OCI-M1 (cell line): ENCODE measurements at places on chromosomes 3 and 15.

DNA sequence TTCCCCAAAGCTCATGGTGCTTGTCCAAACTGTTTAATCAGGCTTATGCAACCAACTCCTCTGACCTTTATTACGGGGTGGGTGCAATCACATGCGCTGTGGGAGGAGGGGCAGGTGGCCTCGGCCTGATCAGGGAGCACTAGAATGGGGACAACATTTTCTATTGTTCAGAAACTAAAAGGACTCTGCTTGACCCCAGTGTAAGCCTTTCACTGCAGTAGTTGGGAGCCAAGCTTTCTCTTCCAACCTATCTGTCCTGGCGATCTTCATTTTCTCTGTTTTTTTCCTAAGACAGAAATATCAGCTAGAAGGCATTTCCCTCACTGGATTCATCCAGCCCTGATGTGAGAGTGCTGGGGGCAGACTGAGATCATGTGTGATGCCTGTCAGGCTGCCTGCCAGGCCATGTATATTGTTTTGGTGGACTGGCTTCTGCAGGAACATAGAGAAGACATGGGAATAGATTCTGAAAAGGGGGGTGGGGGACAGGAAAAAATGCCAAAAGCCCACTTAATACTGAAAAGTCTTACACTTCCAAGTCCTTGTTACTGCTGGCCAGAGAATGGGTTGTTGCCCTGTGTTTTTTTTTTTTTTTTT lies 627.0 kb upstream of the TBL1XR1 start:
- peak; percentile 14 for DNase-seq

DNA sequence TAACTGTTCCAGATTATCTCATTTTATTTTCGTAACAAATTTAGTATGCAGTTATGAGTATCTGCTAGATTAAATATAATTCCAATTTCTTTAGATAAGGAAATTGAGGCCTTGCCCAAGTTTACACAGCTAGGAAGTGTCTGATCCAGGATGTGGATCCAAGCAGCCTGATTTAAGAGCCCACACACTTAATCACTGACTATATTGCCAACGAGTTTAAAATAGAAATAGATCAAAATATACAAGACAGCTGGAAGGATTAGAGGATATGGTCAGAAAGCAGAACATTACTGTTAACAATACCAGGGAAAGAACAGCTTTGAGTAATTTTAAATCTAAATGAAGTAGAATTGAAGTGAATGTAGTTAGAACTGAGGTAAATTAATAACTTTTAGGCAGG lies 215.2 kb downstream of the C3orf38 start:
- no peak for DNase-seq

DNA sequence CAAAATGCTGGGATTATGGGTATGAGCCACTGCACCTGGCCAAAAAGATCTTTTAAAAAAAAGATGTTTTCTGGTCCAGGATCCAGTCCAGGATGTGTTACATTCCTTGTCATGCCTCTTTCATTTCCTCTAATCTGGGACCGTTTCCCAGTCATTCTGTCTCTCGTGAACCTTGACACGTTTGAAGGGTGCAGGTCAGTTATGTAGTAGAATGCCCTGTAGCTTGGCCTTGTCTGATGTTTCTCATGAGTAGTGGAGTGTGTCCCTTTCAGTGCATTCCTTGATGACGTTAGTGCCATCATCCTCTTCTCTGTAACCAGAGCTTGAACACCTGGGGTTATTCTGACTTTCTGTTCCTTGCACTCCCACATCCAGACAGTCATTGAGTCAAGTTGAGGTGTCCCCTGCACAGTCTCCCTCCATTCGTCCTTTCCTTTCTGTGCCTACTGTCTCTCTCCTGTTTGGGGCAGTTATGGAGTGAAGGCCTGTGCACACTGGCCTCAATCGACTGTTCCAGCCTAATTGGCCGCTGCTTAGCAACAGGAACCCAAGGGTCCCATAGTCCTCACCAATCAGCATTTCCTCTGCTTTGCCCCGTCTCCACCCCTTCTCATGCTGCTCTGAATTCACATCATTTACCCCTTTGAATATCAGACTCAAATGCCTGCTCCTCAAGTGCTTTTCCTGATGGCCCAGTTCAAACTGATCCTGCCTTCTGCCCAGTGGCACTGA lies 5.5 kb downstream of the FAM81A start:
- no peak for DNase-seq

DNA sequence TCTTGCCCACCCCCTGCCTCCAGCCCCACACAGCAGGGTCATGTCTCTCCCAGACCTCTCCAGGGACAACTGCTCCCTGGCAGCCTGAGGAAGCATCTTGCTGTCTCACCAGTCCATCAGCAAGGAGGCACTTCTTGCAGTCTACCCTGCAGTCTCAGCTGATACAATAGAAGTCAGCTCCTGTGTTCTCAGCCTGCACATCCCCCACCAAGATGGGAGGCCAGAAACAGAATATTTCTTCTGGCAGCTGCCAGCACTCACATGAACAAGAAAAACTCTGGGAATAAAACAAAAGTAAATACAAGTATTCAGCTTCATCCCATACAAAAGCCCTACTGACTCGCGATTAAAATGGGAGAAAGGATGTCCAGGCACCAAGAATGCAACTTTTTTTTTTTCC lies 457.4 kb upstream of the PROK2 start:
- no peak for DNase-seq

DNA sequence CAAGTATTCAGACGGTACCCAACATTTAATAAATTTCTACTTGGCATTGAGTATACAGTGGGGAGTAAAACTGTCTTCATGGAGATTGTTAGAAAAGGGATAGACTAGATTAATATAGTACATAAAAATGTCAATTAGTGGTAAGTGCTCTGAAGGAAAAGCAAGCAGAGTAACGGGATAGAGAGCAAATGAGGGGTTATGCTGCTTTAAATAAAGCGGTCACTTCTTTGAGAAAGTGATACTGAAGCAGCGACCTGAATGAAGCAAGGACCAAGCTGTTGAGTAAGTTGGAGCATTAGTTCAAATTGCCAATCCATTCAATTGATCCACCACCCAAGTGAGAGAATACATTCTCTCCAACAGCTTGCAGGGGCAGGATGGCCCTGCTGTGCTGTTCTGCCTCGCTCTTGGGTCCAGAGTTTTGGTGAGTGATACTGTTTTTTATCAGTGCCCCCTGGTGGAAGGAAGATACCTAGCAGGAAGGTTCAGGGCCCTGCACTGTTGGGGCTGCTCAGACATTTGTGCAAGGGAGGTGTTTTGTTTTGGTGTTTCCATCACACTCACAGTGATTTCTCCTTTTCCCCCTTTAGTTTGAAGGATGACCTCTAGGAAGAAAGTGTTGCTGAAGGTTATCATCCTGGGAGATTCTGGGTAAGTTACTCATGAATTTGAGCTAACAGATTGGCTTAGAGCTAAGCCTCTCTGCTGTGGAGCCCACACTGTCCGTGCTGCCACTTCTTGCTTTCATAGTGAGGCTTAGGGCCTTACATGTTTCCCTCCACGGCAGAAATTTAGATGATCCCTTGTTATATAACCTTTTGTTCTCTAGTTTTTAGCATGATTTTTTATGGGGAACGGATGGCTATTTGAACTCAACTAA lies 69.0 kb downstream of the RAB7A start:
- DNase-seq: peak; percentile 70

- no peak for DNase-seq
Measured at GRCh38 chr15:74451861-74452835, 8.8 kb downstream of the UBL7 start.

DNA sequence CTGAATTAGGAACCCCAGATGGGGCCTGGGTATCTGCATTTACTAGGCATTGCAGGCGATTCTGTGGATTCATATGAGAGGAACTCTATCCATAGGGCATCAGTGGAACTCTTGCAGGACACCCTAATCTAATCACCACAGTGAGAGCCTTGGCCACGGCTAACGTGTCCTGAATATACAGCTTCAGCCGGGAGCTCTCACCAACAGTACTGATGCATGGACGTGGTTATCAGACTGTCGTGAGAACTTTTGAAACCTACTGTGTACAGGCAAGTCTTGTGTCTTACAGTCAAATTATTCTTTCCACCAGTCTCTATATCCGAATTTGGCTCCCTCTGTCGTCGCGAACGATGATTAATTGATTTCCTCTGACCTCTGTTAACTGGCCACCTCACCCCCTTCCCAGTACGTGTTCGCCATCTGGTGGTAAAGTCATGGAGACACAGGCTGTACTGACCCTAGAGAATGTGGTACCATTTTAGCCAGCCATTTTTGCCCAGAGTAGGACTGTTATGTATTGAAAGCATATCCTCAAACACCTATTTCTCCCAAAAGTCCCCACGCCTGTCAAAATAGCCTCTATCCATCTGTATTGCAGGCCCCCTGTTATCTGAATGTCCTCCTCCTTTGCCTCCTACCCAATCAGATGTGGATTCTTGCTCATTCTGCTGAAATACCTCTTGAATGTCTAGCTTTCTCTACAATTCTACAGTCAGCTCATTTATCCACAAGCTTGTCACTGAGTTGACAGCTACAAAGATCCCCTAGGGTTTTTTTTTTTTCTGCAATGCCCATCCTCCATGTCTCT lies 39.7 kb downstream of the GLDN start:
- peak; percentile 85 for DNase-seq

DNA sequence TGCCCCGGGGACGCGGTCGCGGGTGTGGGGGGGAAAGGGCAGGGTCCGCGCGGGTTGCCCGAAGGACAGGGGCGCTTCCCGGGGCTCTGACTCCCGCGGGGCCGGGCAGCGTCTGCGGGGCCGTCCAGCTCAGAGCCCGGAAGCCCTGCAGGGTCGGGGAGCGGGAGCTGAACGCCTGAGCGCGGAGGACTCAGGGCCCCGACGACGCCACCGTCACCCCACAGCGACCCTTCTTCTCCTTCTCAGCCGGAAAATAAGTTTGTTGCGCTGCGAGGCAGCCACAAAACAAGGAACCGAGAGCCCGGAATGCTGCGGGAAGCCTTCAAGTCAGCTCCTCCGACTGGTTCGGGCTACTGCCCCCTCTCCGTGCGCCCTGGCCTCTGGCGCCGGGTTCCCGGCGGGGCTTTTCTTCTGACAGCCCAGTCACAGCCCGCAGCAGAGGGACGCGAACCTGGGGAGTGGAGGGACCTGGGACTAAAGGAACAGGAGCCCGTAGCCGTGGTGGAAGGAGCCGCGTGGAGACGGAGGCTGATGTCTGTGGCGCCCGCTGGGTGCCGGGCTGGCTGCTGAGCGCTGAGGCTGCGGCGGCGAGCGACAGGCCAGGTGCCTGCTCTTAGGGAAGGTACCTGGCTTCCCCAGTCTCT lies 484 bp downstream of the CNTN4 start:
- no peak for DNase-seq

DNA sequence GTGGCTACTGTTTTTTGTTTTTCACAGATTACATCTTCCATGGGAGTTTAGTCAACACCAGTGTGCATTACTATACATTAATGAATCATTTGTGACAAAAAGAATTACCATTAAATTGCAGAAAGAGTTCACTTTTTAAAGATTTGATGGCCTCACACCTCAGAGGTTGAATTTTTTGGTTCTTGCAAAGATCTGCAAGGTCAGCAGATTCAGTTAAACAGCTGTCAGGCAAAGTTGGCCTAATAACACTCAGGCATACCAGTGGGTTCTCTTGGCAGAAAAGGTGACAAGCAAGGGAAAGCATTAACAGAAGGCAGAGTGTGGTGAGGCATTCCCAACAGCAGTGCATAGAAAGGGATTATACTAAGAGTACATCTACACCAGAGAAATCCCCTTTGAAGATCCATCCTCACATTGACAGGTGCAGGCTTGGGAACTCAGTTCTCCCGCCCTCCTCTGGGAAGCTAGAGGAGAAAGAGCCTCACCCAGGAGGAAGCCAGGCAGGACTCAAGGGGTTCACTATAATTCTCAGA lies 24.3 kb upstream of the PTX3 start:
- no peak for DNase-seq

DNA sequence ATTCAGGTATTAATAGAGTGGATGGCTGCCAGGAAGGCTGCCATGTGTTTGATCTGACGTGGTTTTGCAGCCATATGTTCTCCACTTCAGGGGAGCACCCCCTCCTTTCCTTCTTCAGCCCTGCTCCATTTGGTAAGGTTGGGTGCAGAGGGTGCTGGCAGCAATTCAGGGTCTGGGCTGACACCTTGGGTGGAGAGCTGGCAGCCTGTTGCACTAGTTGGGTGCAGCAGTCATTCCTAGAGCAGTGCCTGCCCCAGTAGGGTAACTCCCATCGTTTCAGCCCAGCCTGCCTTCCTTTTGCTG lies 1.5 kb downstream of the TYRO3 start:
- DNase-seq: no peak

DNA sequence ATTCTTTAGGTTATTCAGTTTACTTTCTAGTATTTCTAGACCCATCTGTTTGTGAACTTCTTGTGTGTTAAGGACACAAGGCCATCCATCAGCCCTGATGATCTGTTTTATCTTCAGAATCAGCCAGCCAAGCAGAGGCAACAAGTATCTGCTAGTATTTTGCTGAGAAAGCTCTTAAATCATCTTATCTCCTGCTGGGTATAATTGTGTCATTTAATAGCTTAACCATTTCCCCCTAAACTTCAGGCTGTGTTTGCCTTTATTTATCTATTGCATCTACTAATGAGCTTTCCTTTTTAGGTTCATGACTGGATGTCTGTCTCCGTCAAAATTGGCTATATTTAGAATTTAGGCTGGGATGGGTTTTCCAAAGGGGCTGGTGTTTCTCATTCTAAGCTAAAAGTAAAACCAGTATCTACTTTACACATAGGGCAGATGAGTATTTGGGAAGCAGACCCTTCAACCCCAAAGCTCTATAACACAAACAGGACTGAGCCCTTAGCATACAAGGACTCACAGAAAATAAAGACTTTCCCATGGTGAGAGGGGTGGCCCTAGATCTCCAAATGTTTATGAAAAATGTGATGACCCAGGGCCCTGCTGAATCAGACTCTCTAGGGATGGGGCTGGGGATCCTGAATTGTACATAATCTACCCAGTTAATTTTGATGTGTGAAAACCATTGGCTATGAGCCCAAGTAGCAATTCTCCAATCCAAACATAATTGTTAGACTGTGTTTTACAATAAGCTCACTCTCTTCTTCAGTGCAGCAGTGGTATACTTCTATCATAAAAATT lies 65.3 kb upstream of the PSMD6 start:
- no peak for DNase-seq

DNA sequence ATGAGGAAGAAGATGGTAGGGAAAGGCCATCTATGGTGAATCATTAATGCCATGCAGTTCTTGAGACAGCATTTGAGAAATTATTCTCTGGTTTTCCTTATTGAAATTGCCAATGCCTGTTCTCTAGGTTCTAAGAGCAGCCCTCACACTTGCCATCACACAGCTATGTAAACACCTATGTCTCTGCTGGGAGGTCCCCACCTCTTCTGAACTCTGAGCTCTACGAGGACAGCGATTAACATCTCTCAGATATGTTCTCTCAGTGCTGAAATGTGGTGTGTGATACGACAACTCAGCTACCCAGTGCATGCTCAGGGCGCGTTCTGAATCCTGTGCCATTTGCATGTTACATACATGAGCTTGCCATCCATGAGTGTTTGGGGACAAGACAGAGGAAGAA lies 131.3 kb upstream of the CTDSPL start:
- DNase-seq: no peak

DNA sequence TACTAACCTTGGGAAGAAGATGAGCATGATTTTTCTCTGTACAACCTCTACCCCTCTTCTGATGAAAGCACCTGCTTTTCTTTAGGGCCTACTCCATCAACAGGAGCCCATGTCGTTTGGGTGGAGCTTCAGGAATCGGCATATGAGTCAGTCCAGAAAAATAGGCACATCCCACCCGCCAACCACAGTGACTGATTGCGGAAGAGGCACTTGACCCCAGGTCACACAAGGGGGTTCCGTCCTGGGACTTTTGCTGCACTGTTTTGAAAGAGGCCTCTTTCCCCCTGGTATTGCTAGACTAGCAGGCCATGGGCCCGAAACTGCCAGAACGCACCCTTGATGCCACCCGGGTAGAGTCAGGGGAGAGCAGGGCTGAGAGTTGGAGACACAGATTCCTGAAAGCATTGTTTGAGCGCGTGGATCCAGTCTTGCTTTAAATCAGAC lies 19.3 kb upstream of the NRROS start:
- DNase-seq: no peak

GRCh38 chr15:35602836-35603235 lies 56.9 kb upstream of the DPH6 start:
- DNase-seq: no peak
